Stimulated activated CD8-positive, alpha-beta memory T cell treated with anti-CD3 and anti-CD28 coated beads, Interleukin-4, amount 100 ng/mL, for 24 hours (primary cell): ENCODE measurements at places on chromosomes 3 and 15.
A peak's percentile ranks its signal among the peaks of the same experiment; 100 is the strongest.

DNA sequence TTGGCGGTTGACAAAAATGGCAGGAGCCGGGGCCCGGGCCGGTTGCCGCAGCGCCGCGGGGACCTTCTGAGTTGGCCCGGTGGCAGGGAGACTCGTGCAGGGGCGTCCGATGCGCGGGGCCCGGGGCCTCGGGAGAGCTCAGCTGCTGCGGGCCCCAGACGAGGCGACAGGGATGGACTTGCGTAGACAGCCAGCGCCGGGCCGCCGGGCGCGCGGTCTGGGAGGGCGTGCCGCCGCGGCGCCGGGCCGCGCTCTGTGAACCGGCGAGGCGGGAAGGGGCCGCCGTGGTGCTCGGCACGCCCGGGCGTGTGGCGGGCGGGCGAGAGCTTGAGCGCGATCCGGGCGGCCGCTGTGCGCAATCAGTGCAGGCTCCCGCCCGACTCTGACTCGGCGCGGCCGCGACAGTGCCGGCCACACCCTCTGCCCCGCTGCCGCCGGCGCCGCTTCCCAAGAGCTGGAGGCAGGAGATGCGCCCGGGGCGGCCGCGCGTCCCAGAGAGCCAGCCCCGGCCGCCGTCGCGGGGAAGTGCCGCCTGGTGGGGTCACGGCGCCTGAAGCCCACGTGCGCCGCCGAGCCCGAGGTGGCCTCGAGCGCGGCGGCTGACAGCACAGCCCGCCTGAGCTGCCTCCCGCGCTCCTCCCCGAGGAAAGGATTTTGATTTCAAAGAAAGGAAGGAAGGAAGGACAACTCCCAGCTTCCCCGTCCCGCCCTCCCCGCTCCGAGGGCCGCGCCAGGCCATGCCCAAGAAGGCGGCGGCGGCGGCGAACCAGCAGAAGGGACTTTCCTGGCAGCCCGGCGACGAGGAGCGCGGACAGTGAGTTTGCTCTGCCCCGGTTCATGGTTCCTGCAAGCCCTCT lies 657 bp downstream of the TLNRD1 start:
- peak; percentile 24 for DNase-seq

DNA sequence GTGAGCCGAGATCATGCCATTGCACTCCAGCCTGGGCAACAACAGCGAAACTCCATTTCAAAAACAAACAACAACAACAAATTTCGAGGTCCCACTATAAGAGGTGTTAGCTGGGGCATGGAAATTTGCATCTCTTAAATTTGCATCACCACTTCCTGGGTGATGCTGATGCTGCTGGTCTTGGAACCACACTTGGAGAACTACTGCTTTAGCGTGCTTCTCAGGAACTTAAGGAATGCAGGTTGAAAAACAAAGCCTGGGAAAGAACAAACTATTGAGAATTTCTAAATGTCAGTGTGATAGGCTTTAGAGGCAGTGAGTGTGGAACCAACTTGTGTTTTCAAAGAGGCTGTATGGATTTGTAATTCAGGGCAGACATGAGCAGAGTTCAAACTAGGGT lies 858.4 kb upstream of the ARPP21 start:
- no peak for DNase-seq

- no peak for DNase-seq
Measured at GRCh38 chr3:16596352-16597032, 8.7 kb downstream of the DAZL start.

DNA sequence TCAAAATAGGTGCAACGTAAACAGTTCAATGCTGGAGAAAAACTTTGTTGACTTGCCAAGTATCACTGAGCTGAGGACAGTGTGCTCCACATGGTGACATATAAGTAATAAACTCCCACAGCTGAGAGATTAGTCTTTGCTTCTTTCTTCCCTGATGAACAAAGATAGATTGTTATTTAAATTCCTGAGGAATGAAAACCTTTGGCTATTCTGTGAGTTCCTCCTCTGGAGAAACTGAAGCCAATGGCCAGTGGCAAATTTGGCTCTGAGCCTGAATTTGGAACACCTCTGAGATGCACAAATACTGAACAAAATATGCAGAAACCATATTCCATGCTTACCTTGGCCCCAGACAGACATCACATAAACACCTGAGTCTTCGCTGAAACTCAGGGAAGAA lies 63.3 kb downstream of the RPL22L1 start:
- no peak for DNase-seq

GRCh38 chr15:89817701-89818280 lies 3.1 kb upstream of the ANPEP start:
- no peak for DNase-seq

DNA sequence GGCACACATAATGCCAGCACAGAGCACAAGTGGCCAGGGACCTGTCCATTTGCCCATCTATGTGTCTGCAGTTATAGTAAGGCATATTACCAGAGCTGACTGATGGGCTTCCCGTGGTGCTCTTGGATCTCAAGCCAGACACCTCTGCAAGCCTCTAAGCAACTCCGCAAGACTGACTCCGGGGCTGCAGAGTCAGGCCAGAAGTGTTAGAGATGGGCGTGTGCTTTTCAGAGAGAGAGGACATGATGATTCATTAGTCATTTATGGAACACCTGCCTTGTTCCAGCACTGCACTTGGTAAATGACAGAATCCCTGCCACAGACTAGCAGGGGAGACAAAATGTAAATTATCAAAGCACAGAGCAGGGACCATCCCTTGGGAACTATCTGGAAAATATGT lies 559.0 kb downstream of the PDCD6IP start:
- no peak for DNase-seq

DNA sequence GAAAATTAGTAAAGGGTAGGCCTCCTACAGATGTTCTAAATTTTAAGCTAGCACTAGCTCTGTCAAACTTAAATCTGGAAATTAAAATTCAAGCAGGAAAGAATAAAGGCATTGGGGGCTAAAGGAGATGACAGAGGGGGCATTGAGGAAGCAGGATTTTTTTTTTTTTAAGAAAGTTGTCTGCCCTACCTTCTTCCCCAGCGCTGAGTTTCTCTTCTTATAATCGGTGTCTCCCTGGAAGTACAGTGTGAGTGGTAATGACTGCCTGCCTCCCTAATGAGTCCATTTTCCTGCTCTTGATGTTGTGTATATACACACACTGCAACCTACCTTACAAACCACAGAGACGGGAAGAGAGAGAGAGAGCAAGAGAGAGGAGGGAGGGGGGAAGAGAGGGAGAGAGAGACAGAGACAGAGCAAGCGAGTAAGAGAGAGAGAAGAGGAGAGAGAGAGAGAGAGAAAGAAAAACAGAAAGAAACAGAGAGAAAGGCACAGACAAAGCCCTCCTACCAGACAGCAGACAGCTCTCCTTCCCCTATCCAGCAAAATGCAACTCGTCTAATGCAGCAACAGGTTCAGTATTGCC lies 47.0 kb downstream of the ZBTB20 start:
- DNase-seq, result no peak

DNA sequence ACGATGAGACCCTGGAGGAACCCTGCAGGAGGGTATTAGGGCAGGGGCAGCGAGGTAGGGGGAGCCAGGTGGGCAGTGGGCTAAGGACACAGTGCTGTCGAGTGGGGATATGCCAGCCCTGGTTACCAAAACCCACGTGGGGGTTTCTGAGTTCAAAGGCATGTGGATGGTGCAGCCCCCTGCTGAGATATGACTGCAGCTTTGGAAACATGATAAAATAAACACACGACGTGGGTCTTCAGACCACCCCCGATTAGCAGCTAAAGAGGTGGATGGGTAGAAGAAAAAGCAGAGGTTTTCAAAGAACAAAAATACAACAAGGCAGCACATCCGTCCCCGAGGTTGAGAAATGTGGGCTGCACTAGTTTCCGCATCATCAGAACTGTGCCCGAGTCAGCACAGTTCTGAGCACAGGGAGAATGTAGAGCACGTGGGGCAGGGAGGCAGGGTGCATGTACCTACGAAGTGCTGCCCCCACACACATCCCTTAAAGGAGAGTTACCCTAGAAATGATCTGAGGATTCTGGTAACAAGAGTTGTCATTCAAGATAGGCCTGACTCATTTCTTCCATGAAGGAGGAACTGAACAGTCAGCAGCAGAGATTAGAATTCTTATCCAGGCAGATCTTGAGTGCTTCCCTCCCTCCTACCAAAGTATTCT lies 121.3 kb downstream of the RPLP1 start:
- DNase-seq, result peak; percentile 15

GRCh38 chr3:1191026-1191425 lies 98.2 kb downstream of the CNTN6 start:
- DNase-seq, result no peak

- no peak for DNase-seq
Measured at GRCh38 chr3:39189150-39189958, 3.0 kb downstream of the XIRP1 start.

GRCh38 chr3:126319701-126320295 lies 37.4 kb downstream of the KLF15 start:
- DNase-seq, result no peak

GRCh38 chr3:6492306-6492705 lies 368.6 kb upstream of the GRM7 start:
- DNase-seq, result no peak

GRCh38 chr3:165614337-165614736 lies 222.9 kb downstream of the BCHE start:
- DNase-seq, result no peak

DNA sequence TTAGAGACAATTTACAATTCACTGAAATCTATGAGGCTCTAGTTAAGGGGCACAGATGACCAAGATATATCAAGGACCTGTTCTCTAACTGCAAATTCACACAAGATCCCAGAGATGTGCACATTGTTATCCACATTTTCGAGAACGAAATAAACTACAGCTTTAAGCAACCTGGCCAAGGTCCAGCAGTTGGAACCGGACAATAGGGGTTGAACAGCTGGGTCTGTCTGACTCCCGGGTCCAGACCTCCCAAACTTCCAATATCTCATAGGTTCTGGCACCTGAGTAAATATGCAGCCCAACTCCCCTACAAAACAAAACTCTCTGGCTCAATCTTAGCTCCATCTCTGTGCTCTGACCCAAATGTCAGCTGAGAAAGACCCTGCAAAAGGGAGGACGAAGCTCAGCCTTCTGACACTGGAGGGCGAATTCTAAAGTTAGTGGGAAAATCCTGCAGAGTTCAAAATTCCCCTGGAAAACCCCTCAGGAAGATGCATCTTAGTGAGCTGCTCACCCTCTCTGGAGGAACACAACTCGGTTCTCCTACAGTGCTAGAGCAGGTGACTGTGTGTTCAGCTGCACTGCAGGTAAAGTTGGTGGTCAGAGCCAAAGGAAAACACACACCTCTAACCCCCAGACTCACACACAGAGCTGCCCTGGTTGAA lies 14.2 kb upstream of the SPATA12 start:
- no peak for DNase-seq

GRCh38 chr15:68608844-68609232 lies 30.0 kb downstream of the CORO2B start:
- DNase-seq, result no peak

GRCh38 chr3:171165499-171165921 lies 139.0 kb upstream of the SLC2A2 start:
- no peak for DNase-seq

DNA sequence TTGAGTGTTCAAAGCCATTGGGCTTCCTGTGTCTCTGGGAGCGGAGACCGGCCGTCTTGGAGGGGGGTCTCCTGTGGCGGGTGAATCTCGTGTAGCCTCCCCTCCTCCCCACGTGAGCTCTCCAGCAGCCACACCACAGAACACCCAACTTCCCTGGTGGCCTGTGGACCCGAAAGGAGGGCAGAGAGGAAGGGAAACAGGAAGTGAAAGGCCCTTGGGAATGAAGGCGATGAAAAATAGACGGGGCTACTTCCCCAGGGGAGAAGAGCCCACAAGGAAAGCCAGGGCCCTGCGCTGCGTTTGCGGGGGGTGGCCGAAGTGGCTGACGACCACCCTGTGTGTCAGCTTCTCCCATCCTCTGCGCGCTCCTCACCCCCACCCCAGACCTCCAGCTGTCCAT lies 5.4 kb downstream of the ANKRD63 start:
- no peak for DNase-seq

DNA sequence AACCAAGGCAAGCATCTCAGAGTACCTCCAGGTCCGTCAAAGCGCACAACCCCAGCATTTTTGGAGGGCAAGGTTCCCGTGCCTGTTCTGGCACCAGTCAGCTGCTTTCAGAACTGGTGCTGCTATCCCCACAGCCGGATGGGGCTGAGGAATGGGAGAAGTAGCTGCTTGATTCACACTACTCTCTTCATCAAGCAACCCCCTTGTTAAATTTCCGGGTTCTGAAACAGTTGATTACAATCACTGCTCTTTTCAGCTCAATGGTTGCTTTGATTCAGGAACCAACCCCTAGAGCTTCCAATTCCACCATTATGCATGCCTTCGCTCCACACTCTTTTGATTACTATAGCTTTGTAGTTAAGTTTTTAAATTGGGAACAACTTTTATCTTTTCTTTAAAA lies 12.3 kb upstream of the UBA7 start:
- DNase-seq, result no peak

GRCh38 chr15:74726774-74727164 lies 1.4 kb upstream of the CYP1A1 start:
- DNase-seq, result no peak

- DNase-seq, result no peak
Measured at GRCh38 chr3:174331095-174331800, 527.9 kb upstream of the NAALADL2 start.

- DNase-seq, result no peak
Measured at GRCh38 chr15:63345391-63345752, 36.3 kb downstream of the CA12 start.

GRCh38 chr15:78565951-78566774 lies 843 bp downstream of the CHRNA5 start:
- DNase-seq, result no peak

- DNase-seq, result no peak
Measured at GRCh38 chr15:76024021-76024768, 12.0 kb upstream of the NRG4 start.

DNA sequence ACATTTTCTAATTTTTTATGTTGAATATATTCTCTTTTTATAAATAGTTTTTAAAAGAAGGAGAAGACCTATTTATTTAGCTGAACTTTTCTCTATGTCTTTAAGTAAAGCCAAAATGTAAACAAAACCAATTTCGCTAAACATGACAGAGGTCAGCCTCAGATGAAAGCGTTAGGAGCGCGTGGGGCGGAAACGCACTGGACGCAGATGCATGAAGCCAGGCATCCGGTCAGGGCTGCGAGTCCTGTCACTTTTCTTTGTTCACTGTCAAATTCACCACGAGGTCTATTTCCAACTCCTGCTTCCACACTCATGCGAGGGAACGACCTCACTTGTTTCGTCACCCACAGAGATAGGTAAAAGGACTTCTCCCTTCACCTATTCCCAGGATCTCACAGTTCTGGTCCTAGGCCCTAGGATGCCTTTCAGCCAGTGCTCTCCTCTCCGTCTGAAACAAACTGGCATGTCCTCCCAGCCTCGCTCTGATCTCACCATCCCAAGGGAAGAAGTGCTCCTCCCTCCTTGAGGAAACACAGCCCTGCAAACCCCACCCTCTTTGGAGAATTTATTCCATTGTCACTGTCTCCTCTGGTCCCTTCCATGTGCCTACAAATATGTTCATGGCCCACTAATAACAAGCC lies 57.9 kb downstream of the ITGB5 start:
- DNase-seq, result no peak

GRCh38 chr15:23467110-23467600 lies 20.1 kb upstream of the GOLGA6L2 start:
- DNase-seq, result no peak
